GM12865 (cell line): ENCODE measurements at places on chromosomes 11 and 22.

DNA sequence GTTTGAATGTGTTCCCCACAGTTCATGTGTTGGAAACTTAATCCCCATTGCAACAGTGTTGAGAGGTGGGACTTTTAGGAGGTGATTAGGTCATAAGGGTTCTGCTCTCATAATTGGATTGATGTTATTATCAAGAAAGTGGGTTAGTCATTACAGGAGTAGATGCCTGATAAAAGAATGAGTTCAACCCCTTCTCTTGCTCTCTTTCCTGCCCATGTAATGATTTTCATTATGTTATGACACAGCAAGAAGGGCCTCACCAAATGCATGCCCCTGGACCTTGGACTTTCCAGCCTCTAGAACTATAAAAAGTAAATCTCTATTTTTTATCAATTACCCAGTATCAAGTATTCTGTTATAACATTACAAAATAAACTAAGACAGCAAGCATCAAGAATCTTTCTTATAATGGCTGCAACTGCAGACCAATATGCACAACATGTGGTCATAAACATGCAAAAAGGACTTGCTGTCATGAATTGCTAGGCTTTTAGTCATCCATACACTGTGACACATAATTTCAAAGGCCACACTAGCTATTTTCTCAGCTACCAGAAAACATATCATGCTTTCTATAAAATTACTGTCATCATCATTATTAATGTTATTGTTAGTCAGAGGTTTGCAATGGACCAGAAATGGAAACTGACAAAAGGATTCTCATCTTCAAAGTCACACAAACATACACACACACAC lies 99.9 kb upstream of the GUCY1A2 start:
- DNase-seq: no peak

DNA sequence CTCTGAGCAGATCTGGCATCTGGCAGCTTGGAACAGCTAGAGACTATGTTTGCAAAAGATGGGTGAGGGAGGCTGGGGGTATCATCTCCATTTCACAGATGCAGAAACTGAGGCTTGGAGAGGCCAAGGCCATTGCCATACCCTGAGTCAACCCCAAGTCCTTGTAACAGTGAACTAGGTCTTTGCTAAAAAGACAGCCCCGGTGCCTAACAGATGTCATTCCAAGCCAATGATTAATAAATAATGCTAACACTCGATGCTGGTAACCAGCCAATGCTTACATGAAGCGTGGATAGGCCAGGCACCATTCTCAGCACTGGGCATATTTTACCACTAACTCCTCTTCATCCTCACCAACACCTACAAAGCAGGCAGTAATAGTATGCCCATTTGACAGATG lies 164.0 kb downstream of the MN1 start:
- DNase-seq: no peak

GRCh38 chr11:64713016-64713707 lies 9.8 kb downstream of the NRXN2 start:
- no peak for DNase-seq

DNA sequence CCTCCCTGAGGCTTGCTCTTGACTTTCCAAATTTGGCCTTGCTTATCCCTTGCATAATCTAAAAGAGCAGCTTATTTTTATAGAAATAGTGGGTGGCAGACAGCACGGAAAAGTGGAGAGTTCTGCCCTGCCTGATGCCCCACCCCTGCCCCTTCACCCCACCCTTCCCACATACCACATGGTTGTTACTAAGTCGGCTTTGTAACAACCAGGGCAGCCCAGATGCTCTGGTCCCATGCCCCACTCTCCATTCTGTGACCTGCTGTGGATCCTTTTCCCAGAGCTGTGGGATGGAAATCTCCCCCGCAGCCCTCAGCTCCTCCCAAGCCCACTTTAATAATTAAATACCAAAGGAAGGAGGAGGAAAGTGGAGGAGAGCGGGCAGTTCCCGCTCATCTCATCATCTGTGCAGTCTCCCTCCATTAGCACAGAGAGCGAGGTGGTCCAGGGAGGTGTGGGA lies 10.9 kb downstream of the MRGPRF start:
- DNase-seq: no peak

DNA sequence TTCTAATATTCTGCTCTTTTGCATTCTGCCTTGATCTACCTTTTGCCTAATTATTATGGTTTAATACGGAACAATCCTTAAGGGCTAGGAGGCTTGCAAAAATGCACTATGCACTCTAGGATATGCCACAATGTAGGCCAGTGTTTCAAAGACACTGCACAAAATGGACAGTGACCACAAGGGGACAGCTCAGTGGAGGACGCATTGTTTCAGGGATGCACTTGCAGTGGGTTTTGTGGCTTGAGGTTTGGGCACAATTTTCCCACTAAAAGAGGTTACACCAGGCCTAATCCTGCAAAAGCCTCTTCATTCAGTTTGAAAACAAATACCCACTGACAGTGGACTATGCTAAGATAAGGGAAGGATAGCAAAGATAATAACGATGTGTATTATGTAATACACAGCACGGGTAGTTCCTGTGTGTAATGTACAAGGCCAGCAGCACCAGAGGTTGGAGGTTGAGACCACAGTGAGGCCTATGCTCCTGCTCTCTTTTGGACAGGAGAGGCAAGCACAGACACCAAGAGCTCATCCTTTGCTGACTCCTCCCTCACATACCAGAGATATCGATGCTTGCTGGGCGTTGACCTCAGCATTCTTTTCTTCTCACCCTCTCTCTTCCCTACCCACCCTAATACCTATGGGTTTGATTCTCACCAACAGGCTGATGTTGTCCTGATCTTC lies 12.7 kb downstream of the MAP6 start:
- no peak for DNase-seq

GRCh38 chr11:37988031-37988430 lies 1390.0 kb upstream of the RAG2 start:
- no peak for DNase-seq

- DNase-seq: no peak
These were observed 29.7 kb downstream of the APLP2 start for GRCh38 chr11:130099356-130099755.

GRCh38 chr22:20750461-20751184 lies 23.3 kb upstream of the SERPIND1 start:
- DNase-seq: peak; percentile 86

GRCh38 chr11:43359422-43359818 lies 700 bp downstream of the TTC17 start:
- peak; percentile 78 for DNase-seq

- no peak for DNase-seq
These were observed 8.9 kb upstream of the MUC15 start for GRCh38 chr11:26580929-26581328.

DNA sequence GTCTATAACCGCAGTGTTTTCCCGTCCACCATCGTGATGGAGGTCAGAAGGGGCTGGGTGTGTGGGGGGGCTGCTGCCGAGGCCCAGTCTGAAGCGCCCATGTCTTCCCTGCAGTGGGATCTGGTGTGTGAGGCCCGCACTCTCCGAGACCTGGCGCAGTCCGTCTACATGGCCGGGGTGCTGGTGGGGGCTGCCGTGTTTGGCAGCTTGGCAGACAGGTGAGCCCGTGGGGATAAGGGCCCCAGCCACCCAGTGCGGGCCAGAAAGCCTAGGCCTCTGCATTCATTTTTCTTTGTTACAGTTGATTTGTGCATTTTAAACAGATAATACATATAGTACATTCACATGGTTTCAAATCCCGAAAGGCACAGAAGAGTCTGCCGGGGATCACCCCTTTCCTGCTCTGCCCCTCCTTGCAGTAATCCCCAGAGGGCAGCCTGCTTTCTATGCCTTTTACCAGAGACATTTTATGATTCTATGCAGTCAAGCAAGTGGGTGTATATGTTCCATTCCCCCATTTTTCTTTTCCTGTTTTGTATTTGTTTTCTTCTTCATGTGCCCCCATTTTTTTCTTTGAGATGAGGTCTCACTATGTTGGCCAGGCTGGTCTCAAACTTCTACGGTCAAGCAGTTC lies 32.6 kb downstream of the CAPN1 start:
- no peak for DNase-seq

DNA sequence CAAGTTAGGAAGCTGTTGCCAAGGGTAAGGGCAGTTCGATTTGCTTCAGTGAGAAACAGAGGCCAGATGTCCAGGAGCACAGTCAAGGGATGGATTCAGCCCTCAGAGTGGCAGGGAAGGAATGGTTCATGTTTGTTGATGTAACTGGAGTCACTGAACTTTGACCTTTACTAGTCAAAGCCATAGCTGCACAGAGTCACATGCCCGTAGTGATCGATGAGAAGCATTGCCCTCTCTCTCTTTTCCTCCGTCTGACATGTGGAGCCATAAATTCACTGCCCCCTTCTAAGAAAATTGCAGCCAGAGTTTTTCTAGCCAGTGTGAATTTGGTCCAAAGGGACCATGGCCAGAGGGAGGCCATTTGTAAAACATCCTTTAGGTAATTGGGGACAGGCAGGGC lies 124.1 kb upstream of the MTNR1B start:
- DNase-seq: no peak

DNA sequence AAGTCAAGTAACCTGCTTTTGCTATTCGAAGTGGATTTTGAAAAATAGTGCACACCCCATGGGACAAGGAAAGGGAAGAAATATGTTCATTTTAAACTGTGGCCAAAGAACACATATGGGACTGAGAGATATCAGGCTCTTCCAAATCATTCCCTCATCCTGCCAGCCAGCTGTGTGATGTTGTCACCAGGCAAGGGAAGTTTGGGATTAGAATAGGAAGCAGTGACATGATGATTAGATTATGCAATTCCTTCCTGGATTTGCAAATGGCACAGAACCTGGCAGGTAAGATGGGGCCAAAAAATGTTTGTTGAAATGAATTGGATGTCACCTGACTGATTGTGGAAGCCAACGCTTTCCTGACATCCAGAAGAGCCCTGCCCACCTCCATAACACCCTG lies 4.9 kb upstream of the SCN3B start:
- DNase-seq: no peak

DNA sequence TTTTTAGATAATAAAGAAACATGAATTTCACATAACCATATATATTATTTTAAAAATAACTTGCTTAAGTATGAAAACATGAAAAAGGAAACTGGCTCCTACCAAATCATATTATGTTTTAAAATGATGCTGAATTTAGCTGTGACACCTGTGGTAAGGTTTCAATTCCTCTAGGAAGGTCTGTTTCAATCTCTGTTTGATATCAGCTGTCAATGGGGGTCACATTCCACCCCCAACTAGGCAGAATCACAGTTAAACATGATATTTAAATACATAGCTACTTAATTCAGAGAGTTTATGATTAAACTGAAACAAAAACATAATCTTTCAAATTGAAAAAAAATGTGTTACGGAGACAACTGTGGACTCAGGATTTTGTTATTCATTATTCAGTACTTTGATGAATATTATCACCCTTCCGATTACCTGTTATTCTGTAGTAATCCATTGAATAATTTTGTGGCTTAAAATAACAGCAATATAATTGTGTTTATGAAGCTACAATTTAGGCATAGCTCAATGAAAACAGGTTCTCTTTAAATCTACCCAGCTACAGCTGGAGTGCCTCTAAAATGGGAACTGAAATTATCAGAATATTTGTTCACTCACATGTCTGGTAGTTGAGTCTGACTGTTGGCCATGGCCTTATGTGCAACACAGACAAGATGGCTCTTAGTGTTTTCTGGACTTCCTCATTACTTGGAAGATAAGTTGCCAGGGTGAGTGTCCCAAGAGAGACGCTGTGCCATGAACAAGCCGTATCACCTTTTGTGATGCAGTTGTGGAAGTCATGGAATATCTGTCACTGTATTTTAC lies 244.6 kb upstream of the ANO3 start:
- peak; percentile 75 for DNase-seq

GRCh38 chr11:45664376-45665205 lies 831 bp downstream of the CHST1 start:
- no peak for DNase-seq

DNA sequence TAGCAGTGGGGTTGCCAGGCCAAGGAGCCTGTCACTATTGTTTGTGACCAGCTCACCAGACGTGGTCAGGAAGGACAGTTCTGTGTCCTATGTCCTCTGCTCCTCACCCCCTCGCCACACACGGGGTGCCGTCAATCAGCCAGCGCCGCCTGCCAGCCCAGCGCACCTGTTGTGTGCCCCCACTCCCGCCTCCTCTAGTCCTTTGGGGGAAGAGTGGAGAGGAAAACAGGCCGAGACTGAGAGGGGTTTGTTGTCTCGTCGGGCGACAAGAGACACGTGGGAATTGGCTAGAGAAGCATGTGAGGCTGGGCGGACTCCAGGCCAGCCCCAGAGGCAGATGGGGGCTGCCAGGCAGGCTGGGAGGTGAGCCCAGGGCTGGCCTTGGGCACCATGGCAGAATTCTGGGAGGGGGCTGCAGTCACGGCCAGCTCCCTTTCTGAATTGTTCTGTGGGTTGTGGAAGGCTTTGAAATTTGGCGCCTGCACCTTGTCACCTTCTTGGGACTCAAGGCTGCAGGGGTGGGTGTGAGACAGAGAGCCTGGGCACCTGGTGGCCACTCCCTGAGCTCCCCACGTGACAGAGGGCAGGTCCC lies 3.1 kb upstream of the KCNQ1OT1 start:
- no peak for DNase-seq

DNA sequence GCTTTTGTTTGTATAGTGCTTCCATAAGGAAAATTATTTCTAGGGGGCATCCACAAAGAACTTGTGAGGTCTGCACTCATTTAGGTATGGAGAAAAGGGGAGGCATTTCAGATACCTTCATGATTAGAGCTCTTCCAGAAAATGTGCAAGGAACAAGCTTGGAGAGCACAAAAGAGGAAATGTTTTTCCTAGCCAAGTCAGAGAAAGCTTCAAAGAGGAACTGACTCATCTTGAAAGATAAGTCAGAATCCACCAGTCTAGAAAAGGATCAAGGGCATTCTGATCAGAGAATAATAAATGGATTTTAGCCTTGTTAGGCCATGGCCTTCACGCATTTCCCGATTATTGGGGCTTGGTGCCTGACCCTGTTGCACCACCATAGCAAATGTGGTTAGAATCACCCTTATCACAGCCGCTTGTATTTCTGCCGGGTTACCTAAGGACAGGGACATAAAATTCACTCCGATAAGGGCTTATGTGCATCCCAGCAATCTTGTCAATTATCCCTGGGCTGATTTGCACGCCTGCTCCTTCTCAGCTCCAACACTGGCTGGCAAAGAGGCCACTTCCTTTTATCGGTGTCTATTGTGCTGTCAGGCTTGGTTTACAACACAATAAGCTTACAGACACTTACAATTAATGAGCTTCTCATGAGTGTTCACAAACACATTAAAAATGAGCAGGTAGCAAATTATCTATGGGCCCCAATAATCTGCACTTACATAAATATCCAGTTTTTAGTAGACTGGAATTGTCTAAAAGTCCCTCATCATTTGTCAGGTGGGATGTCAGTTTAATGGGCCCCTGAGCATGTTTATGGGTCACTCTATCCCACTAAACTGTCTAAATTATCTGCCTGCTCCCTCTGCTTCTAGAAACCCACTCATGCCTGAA lies 613.5 kb downstream of the SOX6 start:
- no peak for DNase-seq
